ENCODE measurements at places on chromosomes 7 and 10. TPM values are rescaled to one million over a fixed set of nuclear protein-coding genes. Genes with fewer than 3 reads are reported as not detected.

The CLCN1 gene
- total RNA-seq = 0.13 TPM

The NPC1L1 gene
- total RNA-seq = 0.24 TPM

The NCF1 gene
- total RNA-seq = not detected

The EIF4EBP2 gene
- total RNA-seq = 52.8 TPM

The HOXA13 gene
- not detected for total RNA-seq

The CDK1 gene
- 57.7 TPM for total RNA-seq

The SFRP5 gene
- not detected for total RNA-seq

The MLXIPL gene
- not detected for total RNA-seq

The IQUB gene
- total RNA-seq = 0.13 TPM

The IFIT5 gene
- 19.2 TPM for total RNA-seq

The CALHM1 gene
- total RNA-seq = not detected

The TRPV5 gene
- not detected for total RNA-seq

The PNLIP gene
- total RNA-seq = not detected

The SUN3 gene
- not detected for total RNA-seq

The TAS2R60 gene
- total RNA-seq = not detected

The TMEM213 gene
- not detected for total RNA-seq

The SNX8 gene
- 45.9 TPM for total RNA-seq

The SFTPD gene
- not detected for total RNA-seq

The CLRN3 gene
- total RNA-seq = not detected

The ACTL6B gene
- not detected for total RNA-seq

The RPEL1 gene
- 0.13 TPM for total RNA-seq

The AKR1C8 gene
- total RNA-seq = not detected

The KDM7A gene
- total RNA-seq = 3.4 TPM

The DNMBP gene
- total RNA-seq = 13.5 TPM

The EPC1 gene
- total RNA-seq = 23.2 TPM

The CUZD1 gene
- 0.13 TPM for total RNA-seq

The ABCA13 gene
- 0.08 TPM for total RNA-seq

The LRIT1 gene
- total RNA-seq = not detected

The RTKN2 gene
- 1.7 TPM for total RNA-seq

The FAM180A gene
- total RNA-seq = 3.6 TPM

The PPRC1 gene
- total RNA-seq = 14.6 TPM

The TRIM50 gene
- total RNA-seq = not detected

The FRMPD2 gene
- total RNA-seq = 0.13 TPM

The CLDN4 gene
- total RNA-seq = 3.2 TPM

The NEUROD6 gene
- total RNA-seq = not detected

The CXCL12 gene
- 128 TPM for total RNA-seq

The PBLD gene
- total RNA-seq = 2.2 TPM

The ELMO1 gene
- total RNA-seq = 2.3 TPM

The MYOZ1 gene
- 0.39 TPM for total RNA-seq

The EBLN1 gene
- not detected for total RNA-seq

The PRXL2A gene
- total RNA-seq = 36.1 TPM

The TBL2 gene
- 76.7 TPM for total RNA-seq

The SUV39H2 gene
- total RNA-seq = 13.4 TPM

The C10orf67 gene
- not detected for total RNA-seq

The HMX3 gene
- total RNA-seq = not detected

The PPP1R17 gene
- not detected for total RNA-seq

The HOGA1 gene
- total RNA-seq = 0.13 TPM

All from epithelial cell of alveolus of lung (primary cell).